ENCODE measurements at places on chromosomes 5 and 9.
A peak's percentile ranks its signal among the peaks of the same experiment; 100 is the strongest.

DNA sequence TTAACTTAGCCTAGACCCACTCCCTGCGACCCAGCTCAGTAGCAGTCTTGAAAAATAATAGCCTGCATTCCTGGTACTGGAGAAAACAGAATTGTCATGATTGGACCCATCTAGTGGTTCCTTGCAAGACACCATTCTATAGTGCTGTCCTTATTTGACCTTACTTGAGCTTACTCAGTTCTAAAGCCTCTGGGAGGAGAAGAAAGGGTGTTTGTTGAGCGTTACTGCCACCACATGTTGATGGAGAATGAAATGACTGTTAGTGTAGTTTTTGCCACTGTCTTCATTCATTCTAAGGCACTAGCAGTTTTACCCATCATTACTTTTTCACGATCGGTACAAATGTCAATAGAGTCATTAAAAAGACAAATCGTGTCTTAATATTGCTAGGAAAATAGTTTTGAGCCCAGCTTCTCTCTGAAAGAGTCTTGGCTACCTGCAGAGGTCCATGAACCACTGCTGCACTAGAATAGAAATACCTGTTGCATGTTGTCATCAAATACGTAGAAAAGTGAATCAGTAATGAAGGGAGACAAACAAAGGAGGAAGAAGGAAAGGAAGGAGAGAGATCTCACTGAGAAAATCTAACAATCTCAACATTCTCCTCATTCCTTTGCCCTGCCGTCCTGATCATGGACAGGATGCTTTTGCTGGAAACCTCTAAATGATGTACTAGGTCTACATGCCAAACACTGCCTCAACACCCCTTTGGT, 96.0 kb downstream of the LIX1 start:
- no peak for DNase-seq

- no peak for DNase-seq
These were observed 910 bp upstream of the GARNL3 start for GRCh38 chr9:127263664-127264063.

DNA sequence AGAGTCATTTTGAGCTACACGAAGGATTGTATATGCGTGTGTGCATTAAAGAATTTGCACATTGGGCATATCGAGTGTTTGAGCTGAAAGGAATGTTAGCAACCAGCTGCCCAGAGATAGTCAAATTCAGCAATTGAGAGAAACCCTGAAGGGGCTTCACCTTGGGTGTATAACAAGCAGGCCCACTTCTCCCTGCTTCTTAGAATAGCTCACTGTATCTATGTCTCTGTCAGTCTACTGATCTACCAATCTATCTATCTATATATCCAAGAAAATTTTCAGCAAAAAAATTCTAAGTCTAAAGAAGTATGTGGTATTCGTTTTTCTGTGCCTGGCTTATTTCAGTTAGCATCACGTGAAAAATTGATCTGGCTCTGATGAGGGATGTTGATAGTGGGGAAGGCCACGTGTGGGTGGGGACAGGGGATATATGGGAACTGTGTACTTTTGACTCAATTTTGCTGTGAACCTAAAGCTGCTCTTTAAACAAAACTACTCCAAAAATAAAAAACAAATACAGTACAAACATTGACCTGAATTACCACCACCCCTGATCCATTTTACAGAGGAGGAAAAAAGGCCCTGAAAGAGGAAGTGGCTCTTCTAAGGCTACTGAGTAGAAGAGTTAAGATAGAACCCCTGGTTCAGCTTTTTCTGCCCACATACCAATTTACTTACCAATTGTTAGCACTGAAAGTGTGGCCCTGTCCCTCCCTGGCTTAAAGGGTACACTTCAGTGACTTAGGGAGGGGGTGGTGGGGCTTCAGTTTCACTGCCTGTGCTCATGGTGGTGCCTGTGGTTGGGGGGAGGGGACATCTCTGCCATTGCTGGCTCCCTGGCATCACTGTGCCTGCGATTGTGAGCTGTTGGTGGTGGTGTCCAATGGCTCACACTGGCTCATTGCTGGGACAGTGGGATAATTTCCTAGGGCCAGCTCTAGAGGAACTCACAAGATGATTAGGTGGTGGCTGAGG, 141.8 kb downstream of the DOCK2 start:
- no peak for DNase-seq

GRCh38 chr5:108753331-108753730, 5.6 kb downstream of the FER start:
- DNase-seq, result no peak

GRCh38 chr5:32346869-32347268, 34.1 kb upstream of the MTMR12 start:
- no peak for DNase-seq

- peak; percentile 49 for DNase-seq
These were observed at the start of gene PRRC2B for GRCh38 chr9:131393622-131394463. PRRC2B (plus strand) TSS chr9:131394086; CDS start chr9:131430145, 36,059 bp downstream.

GRCh38 chr5:134177369-134178095, 782 bp upstream of the SKP1 start:
- peak; percentile 60 for DNase-seq

GRCh38 chr5:2575292-2575691, 176.2 kb downstream of the IRX2 start:
- no peak for DNase-seq

GRCh38 chr9:84668196-84669012, 1.1 kb upstream of the NTRK2 start:
- peak; percentile 4 for DNase-seq

DNA sequence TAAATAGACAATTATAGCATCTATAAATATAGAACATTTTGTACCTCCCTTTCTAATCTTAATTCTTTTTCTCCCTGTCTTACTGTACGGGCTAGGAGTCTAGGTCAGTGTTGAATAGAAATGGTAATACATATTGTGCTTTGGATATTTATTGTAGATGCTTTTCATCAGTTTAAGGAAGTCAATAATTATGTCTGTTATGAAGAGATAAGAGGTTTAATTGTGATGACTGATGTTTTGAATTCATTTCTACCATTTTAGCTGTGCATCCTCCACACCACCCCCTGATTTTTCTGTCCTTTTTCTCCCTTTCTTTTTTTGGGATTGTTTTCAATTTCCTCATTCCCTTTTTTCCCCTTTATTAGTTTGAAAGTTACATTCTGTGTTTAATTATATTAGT, 95.8 kb downstream of the DOCK2 start:
- DNase-seq, result no peak

DNA sequence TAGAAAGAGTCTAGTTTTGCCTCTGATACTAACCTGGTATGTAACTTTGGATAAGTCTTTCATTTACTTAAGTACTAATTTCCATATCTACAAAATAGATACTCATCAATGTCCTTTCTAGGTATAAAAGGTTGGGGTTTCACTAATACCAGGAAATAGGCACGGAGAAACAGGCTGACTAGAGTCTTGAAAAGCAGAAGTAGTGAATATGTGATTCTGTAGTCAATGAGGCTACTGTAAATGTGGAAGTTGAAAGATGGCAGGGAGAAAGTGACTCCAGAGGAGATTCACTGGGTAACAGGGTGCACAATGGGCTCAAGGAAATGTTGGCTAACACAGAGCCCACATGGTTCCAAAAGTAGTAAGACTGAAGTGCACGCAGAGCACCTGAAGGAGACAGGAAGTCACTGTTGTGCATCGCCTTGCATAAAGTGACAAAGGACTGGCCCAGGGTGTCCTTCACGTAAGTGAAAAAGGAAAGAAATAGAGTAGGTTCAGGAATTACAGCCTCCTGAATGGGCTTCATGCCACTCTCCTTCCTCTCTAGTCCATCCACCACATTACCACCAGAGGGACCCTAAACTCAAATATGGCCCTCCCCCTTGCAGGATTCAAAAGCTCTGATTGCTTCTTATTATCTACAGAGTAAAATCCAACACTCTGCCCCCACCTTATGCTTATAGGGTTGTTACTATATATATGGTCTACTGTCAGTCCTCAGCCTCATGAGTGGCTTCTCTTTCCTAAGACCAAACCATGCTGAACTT, 288.0 kb upstream of the SMARCA2 start:
- DNase-seq, result no peak

DNA sequence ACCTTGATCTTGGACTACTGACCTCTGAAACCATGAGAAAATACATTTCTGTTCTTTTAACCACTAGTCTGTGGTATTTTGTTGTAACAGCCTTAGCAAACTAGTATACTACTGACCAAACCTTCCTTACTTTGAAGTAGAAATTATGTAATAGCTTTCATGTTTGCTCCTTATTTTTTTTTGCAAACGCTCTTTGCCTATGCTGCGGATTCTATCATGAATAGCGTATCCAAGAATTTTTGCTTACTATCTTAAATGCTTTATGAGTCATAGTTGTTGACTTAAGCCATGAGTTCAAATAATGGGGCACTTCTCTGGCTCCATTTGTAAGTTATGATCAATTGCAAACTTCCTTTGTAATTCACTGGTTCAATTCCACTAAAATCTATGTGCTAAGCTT, 154.8 kb upstream of the CYLC2 start:
- DNase-seq, result no peak

- DNase-seq, result no peak
These were observed 96.2 kb upstream of the CCDC112 start for GRCh38 chr5:115392611-115393010.

GRCh38 chr9:108083160-108083750, 593.7 kb upstream of the KLF4 start:
- no peak for DNase-seq

DNA sequence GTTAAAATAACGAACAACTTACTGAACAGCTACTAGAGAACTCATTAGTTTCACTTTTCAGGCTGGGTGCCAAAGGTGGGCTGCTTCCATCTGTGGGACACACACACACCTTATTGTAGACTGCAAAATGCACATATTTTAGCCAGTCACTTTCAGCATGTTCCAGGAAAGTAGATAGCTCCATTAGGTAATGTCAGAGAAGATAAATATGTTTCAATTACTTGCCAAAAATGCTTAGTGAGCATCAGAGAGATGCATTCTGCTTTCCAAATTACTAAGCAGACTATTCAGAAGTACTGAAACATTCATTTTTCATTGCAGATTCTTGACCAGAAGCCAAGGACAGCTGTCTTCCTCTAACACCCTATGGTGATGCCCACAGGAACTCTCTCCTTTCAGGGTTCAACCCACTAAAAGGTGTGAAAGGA, 56.2 kb upstream of the APC start:
- no peak for DNase-seq

- peak; percentile 69 for DNase-seq
These were observed 33.7 kb downstream of the LHX3 start for GRCh38 chr9:136171009-136171800.

GRCh38 chr5:104431002-104431620, 868.5 kb upstream of the NUDT12 start:
- DNase-seq, result no peak

DNA sequence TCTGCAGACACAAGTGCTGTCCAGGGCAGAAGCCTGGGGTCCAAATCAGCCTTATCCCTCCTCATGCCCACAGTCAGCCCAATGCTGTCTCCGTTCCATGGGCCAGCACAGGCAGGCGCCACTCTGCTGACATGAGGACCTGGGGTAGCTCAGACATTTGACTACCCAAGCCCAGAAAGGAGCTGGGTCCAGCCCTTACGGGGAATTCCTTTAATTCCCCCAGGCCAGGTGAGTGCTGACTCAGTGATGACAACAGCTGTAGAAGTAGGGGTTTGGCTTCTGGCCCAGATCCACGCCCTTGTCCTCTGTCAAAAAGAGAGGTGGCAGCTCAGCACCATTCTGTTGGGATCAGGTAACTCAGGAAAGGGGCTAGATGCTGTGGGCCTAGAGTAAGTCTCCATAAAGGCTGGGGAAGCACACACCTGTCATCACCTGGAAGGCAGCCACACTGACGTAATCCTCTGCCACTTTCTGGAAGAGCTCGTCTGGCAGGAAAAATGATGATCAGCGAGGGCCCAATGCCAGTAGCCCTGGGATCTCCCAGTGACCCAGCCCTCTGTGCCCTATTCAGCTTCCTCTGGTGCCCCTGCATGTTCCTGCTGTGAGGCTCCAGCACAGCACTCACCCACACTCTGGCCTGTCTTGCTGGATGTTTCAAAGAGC, 1.9 kb downstream of the RAB24 start:
- peak; percentile 88 for DNase-seq

- peak; percentile 70 for DNase-seq
These were observed 35.2 kb upstream of the SPATA31C2 start for GRCh38 chr9:88173378-88173999.

GRCh38 chr5:149442563-149443182, 63.6 kb upstream of the IL17B start:
- DNase-seq, result peak; percentile 91

DNA sequence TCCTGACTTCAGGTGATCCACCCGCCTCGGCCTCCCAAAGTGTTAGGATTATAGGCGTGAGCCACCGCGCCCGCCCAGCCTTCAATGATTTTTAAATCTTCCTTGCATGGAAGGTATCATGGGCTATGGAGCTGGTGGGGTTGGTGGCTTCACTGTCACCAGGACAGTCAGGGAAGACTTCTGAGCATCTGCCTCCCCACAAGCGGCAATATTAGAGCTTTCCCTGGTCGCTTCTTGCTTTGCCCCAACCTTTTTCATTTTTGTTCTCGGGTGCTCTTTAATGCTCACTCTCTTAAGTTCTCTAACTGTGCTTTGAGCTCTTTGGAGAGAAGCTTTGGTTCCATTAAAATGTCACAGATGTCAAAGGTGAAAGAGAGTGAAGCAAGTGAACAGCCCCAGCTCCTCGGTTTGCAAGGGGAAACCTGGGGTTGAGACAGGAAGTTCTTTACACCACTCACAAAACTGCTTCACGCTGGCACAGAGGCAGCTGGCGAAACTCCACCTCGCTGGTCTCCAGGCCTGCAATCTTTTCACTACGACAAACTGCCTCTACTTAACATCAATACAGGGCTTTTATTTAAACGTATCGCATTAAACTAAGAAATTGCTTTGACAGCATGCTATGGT, 142.5 kb upstream of the RETREG1 start:
- DNase-seq, result no peak

GRCh38 chr5:143691287-143691944, 120.5 kb upstream of the HMHB1 start:
- DNase-seq, result no peak

GRCh38 chr9:134497283-134497860, 144.2 kb upstream of the COL5A1 start:
- DNase-seq, result no peak

- no peak for DNase-seq
These were observed 236.7 kb downstream of the CDH18 start for GRCh38 chr5:19751326-19751725.

GRCh38 chr5:147055850-147056566, 177.5 kb upstream of the PPP2R2B start:
- DNase-seq, result no peak

DNA sequence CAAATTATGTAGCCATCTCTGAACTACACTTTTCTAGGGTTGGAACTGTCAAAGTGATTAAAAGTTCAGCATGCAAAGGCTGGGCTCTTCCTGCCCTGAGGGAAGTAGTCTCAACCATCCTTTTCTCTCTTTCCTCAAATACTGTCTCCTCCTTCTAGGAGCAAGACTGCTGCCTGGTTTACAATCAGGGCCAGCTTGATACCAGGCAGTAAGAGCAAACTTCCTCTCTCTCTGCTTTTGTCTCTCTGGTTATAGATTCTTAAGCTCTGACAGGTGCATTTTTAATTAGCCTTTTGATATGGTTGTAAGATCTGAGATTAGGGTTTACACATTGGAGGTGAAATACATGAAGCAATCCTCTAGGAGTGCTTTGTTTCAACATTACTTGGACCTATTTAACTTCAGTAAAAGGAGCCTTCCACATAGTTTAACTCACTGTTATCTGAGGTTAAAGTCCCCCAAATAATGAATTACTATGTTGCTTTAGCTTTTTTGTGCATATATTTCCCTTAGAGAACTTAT, 436.1 kb downstream of the SPATA31D1 start:
- DNase-seq, result no peak

- DNase-seq, result no peak
These were observed 49.0 kb upstream of the RAPGEF1 start for GRCh38 chr9:131788851-131789250.

- DNase-seq, result no peak
These were observed 31.8 kb downstream of the SEC61B start for GRCh38 chr9:99253772-99254431.

- DNase-seq, result no peak
These were observed 262.9 kb downstream of the SEMA5A start for GRCh38 chr5:9283021-9283420.

Data from PC-9 (cell line).